NAMALWA (cell line): ENCODE measurements at places on chromosomes 3 and 15.

- no peak for DNase-seq
Measured at GRCh38 chr15:27690290-27690689, 408.8 kb downstream of the OCA2 start.

DNA sequence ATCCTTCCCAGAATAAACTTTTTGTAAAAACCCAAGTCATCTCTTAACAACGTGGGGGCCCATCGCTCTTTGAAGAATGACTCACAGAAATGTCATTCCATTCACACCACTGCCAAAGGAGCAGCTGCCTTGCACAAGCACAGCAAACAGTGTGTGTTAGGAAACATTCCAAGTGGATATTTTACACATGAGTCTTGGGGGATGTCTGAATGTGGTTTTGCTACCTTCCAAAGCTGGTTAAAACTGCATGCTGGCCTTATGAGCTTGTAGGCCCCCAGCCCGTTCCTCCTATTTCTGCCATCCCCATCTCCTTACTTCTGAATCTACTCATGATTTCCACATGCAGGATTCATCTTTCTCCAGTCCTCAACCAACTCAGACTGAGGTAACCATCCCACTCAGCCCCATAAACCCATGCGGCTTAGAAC, 130.8 kb downstream of the CPNE4 start:
- DNase-seq, result no peak

GRCh38 chr3:134998855-134999254, 203.8 kb downstream of the EPHB1 start:
- DNase-seq, result no peak

GRCh38 chr3:14765576-14766427, 53.0 kb upstream of the FGD5 start:
- no peak for DNase-seq

- DNase-seq, result no peak
Measured at GRCh38 chr15:93881310-93881709, 350.1 kb upstream of the MCTP2 start.

DNA sequence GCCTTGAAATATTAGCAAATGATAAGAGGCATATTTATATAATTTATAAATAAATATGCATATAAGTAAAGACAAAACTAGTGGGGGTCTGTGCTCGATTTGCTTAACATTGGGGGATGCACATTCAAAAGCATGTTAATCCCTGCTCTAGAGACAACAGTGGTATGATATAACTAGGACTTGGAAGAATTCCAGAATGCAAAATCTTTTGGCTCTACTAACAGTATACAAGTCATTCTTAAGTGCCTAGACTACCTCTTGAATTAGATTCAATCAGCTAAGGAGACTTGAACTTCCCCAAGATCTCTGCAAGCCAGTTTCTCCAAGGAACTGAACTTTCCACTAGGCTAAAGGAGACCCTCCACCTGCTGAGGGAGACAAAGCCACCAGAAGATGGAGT, 282.7 kb upstream of the RORA start:
- DNase-seq, result no peak
